Esophagus muscularis mucosa (tissue), 4 donors: ENCODE measurements at places on chromosomes 6 and 20. TPM values are rescaled to one million over a fixed set of nuclear protein-coding genes. Genes with fewer than 3 reads are reported as not detected.

DNA sequence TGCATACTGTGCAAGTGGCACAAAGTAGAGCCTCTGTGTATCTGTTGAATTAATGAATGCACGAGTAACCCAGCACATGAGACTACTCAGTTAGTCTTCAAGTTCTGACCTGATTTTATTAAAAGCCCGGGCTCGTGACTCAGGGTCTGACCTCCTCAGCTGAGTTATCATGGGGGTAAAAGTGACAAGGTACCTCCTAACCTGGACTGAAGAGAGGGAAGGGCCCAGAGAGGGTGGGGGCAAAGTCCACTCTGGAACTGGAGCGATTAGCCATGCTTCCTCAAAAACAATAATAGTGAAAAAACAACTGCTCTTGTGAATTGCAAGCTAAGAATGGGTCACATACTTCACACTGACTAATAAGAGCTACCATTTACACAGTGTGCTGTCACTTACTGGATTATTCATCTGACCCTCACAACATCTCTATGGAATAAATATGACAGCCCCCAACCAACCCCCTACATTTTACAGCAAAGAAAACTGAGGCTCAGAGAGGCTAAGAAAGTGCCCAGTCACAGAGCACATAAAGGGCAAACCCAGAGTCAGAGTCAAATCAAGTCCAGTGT is 26.7 kb downstream of the TRERF1 start:
- H3K36me3 ChIP-seq, result no peaks in the 10 kb centered on the region
- H3K4me1 ChIP-seq, result peaks cover 17% of the 10 kb centered on the region
- no peak for DNase-seq
- H3K4me3 ChIP-seq, result no peak overlapping the region
- no peaks in the 10 kb centered on the region for H3K27me3 ChIP-seq

DNA sequence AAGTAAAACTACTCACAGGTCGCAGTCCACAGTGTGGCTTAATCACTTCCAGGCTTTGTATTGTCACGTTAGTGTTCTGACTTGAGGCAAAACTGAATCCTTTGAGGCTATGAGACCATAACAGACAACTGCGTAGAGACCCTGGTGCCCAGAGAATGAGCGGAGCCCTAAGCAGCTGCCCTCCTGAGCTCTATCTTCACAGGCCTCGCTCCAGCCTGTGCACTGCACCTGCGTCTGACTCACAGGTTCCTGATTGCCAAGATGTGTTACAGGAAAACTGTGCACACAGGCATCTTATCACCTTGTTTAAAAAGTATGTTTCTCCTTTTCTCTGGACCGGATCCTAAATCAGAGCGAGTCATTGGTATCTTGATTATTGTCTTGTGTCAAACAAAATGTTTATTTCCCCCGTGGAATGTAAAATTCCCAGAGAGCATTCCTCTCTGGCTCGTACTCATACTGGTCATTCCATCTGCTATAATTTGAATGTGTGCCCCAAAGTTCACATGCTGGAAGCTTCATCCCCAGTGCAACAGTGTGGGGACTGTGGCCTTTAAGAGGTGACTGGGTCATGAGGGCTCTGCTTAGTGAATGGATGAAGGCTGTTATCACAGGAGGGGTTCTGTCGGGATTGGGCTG is 25.7 kb downstream of the PRR18 start:
- H3K27me3 ChIP-seq, result peaks cover 34% of the 10 kb centered on the region
- DNase-seq, result no peak
- H3K27ac ChIP-seq, result no peak overlapping the region
- H3K4me1 ChIP-seq, result no peaks in the 10 kb centered on the region
- no peak overlapping the region for H3K4me3 ChIP-seq

GRCh38 chr20:24782301-24782700 is 166.8 kb upstream of the CST7 start:
- H3K27me3 ChIP-seq, result no peaks in the 10 kb centered on the region
- peaks cover 3% of the 10 kb centered on the region for H3K4me1 ChIP-seq
- DNase-seq, result no peak
- no peak overlapping the region for H3K27ac ChIP-seq

ENPP5 gene
- 0.46 TPM for total RNA-seq
